RPMI8226 (cell line): ENCODE measurements at places on chromosomes 5 and 9.

DNA sequence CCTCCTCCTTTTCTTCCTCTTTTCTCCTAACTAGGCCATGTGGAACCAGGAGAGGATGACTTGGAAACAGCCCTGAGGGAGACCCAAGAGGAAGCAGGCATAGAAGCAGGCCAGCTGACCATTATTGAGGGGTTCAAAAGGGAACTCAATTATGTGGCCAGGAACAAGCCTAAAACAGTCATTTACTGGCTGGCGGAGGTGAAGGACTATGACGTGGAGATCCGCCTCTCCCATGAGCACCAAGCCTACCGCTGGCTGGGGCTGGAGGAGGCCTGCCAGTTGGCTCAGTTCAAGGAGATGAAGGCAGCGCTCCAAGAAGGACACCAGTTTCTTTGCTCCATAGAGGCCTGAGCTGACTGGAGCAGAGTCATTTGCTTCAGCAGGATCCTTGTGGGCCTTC, 13.7 kb downstream of the NUDT2 start:
- no peak for DNase-seq

GRCh38 chr9:83182071-83182470, 119.1 kb upstream of the RASEF start:
- DNase-seq = no peak

GRCh38 chr9:27791311-27791710, 218.0 kb upstream of the C9orf72 start:
- DNase-seq = no peak

GRCh38 chr9:126397056-126397455, 70.4 kb downstream of the MVB12B start:
- peak; percentile 81 for DNase-seq

GRCh38 chr9:126945682-126946081, 31.1 kb downstream of the RALGPS1 start:
- DNase-seq = no peak

DNA sequence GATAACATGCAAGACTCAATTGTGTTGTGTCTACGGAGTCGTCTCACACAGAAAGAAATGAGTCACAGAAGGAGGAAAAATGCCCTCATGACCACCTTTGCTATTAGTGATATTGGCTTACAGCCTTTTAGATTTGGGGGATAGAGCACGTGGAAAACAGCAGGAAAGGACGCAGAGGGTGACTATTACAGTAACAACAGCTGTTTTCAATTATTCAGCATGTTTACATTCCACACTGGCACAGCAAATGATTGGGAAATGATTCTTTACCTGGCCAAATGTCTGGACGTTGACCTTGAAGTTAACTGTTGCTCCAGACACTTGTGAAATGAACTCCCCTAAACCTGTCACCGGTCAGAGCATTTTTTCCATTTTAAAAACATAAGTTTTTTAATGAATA, 46.8 kb downstream of the APTX start:
- DNase-seq = no peak
